H4 (cell line): ENCODE measurements at places on chromosomes 7 and 10. TPM values are rescaled to one million over a fixed set of nuclear protein-coding genes. Genes with fewer than 3 reads are reported as not detected.

LIPN gene
- total RNA-seq: not detected in 2 replicates

CRPPA gene
- total RNA-seq: 0.12 TPM in 1 of 2 replicates, not detected in the other

NUTM2B gene
- 0.84 and 0.99 TPM in 2 replicates for total RNA-seq

INA gene
- not detected in 2 replicates for total RNA-seq

CTAGE8 gene
- total RNA-seq: 0.16 and 0.17 TPM in 2 replicates

PON1 gene
- not detected in 2 replicates for total RNA-seq

CPA5 gene
- total RNA-seq: not detected in 2 replicates

GRCh38 chr10:61627266-61627665 lies 35.5 kb upstream of the CABCOCO1 start:
- no peak for DNase-seq

DNA sequence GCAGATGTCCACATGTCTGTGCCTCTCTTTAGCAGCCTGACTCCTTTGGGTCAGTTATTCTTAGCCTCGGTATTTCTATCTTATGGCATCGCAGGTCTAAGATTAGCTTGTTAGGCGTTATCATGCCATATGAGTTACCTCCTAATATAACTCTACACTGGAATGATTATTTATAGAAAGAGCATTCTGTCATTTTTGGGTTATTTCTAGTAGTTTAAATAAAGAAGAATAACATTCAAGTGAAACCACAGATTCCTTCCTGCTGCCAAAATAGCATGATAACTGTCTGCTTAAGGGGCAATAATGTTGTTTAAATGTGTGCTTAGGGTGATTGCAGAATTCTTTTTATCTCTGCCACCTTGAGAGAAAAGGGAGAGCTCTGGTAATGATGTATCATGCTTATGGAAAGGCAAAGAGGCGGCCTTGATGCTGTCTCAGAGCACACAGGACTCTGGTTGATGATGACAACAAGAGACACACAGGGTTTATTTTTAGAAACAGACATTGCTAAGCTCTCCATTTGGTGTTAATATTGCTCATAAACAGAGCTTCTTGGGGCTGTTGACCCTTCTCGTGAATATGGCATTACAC lies 10.4 kb downstream of the HDAC9 start:
- no peak for DNase-seq

- no peak for DNase-seq
Observed at GRCh38 chr7:34190299-34190698, 285.0 kb downstream of the BMPER start.

GRCh38 chr10:35271086-35271858 lies 65.0 kb upstream of the CCNY start:
- DNase-seq: no peak

- DNase-seq: no peak
Observed at GRCh38 chr7:118059209-118059608, 124.8 kb upstream of the LSM8 start.

DNA sequence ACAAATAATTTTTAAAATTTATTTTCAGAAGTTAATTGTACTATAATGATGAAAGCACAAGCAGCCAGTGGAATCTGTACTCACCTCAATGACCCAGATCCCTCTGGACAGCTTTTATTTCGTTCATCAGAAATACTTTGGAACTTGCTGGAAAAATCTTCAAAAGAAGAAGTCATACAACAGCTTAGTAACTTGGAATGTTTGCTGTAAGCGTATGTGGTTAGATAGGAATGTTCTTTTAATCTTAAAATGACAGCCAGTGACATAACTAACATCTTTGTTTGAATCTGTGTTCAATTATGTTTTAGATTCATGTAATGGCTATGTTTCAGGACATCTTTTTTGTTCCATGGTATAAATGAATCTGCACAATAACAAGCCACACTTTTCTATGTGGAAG lies 26.8 kb downstream of the CFAP69 start:
- DNase-seq: no peak

GRCh38 chr10:16816171-16816570 lies 1.1 kb downstream of the RSU1 start:
- DNase-seq: no peak

DNA sequence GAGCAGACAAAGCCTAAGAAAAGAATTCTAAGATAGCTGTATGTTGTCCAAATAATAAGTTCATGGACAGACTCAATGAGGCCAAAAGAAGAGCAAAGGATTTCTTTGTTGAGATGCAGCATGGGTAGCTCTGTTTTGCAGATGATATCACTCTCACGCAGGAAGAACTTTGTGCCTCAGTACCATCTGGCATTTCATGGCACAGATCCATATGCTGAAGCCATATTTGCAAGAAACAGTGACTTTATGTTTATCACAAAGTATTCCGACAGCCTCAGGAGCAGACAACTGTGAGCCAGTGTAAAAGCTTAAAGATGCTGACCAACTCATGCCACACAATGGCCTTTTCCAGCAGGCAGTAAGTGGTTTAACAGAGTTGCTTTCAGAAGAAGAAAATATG lies 45.5 kb upstream of the RNF148 start:
- no peak for DNase-seq

DNA sequence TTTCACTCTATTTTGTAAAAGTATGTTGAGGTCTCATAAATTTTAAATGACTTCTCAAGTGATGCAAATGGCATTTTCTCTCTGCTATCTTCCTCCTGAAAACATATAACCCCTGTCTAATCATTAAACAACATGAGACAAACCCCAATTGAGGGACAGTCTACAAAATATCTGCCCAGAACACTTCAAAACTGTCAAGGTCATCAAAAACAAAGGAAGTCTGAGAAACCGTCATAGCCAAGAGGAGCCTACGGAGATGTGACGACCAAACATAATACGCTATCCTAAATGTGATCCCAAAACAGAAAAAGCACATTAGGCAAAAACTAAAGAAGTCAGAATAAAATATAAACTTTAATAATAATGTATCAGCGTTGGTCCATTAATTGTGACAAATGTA lies 282.3 kb upstream of the SEMA3C start:
- no peak for DNase-seq

- DNase-seq: no peak
Observed at GRCh38 chr10:31687663-31688482, 240.8 kb downstream of the ARHGAP12 start.

DNA sequence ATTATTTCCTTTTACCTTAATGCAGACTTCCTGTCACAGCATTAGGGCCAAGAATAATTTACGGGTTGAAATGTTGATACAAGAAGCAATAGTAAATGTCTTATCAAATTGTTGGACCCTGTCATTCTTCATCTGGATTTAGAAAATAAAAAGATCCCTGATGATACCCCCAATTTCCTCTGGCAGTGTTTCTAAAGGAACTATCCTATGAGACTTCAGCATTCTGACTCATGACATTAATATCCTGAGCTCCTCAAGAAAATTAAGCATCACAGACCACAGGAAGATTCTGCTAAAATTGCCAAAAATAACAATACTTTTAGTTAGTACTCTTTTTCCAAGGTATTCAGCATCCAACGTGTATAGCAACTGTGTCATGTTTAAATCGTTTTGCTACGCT lies 490.5 kb upstream of the ANKRD30A start:
- no peak for DNase-seq

DNA sequence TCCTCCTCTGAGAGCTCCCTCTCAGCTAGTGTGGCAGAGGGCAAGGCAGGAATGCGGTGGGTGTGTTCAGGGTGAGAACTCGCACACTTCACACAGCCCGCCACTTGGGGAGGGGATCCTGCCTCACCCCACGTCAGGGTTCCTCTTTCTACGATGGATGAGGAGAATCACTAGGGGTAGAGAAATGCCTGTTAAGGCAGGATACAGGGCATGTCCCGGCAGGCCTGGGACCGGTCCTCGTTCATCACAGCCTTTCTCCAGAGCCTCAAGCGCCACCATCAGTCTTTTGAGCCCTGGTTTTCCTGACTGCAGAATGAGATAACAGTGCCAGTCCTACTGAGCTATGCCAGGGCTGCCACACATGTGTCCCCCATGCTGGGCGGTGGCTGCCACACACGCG lies 546.7 kb upstream of the ADARB2 start:
- no peak for DNase-seq
